ENCODE measurements at places on chromosomes 3 and 15.

- DNase-seq: no peak
Measured at GRCh38 chr15:78977591-78978347, 32.9 kb upstream of the CTSH start.

- DNase-seq: no peak
Measured at GRCh38 chr3:143283432-143284128, 164.0 kb downstream of the CHST2 start.

DNA sequence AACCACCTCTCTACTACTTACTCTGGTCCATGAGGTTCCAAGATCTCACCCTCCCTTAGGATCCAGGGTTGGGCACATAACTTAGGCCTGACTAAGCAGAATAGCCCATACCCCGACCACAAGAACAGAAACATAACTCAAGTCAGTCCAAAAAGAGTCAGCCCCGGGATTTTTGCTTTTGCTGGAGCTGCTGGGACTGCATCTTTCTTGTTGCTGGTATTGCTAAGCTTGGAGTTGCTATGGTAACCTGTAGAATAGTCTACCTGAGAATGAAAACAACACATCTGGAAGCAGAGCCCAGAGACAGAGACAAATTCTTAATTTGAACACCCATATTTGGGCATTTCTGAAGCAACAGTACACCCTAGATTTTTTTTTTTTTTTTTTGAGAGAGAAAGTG, 6.5 kb downstream of the RUBCN start:
- DNase-seq: no peak

DNA sequence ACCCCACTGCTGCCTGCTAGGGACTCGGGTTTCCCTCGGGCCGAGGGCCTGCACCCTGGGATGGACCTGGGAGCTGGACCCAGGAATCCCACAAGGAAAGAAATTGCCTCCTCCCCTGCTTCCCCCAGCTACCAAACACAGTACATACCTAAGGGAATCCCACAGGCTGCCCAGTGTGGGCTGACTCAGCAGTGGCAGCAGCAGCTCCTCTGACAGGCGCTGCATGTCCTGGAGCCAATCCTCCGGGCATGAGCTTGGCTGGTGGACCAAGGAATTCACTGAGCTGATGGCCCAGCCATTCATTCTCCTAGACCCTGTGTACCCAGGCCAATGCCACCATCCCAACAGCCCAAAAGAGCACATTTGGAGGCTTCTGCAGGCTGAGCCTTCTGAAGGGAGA, 9.5 kb upstream of the LTK start:
- DNase-seq: no peak

GRCh38 chr3:17983106-17983505, 240.7 kb upstream of the TBC1D5 start:
- DNase-seq: no peak

DNA sequence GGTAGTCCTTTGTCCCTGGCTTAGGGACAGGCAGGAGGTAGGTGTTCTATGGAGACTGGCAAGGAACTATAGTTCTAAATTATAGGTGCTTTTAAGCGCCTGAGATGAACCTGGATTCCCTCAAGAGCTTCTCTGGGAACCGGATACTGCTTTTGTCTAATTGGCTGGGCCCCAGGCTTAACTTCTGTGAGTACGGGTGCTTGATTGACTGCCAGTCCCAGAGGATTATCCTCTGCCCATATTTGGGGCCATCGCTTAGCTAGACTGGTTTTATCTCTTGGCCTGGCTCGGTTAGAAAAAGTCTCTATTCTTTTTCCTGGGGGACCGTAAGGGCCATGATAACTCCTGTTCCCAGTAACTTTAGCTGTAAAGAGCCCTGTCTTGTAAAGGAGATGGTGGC, 339.1 kb downstream of the KCNH8 start:
- no peak for DNase-seq

DNA sequence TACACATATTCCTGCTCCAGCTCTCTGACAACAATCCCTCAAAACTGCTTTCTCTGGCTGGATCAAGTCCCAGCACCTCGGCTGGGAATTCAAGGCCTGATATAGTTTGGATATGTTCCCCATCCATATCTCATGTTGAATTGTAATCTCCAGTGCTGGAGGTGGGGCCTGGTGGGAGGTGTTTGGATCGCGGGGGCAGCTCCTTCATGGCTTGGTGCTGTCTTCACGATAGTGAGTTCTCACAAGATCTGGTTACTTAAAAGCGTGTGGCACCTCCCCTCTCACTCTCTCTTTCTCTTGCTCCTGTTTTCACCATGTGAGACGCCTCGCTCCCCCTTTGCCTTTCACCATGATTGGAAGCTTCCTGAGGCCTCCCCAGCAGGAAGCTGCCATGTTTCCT, 47.4 kb upstream of the SYN2 start:
- DNase-seq: no peak

- no peak for DNase-seq
Measured at GRCh38 chr3:15860014-15860934, 62.5 kb upstream of the ANKRD28 start.

- no peak for DNase-seq
Measured at GRCh38 chr3:43095370-43095769, 10.5 kb downstream of the POMGNT2 start.

GRCh38 chr15:88664151-88664778, 25.4 kb downstream of the ISG20 start:
- no peak for DNase-seq

DNA sequence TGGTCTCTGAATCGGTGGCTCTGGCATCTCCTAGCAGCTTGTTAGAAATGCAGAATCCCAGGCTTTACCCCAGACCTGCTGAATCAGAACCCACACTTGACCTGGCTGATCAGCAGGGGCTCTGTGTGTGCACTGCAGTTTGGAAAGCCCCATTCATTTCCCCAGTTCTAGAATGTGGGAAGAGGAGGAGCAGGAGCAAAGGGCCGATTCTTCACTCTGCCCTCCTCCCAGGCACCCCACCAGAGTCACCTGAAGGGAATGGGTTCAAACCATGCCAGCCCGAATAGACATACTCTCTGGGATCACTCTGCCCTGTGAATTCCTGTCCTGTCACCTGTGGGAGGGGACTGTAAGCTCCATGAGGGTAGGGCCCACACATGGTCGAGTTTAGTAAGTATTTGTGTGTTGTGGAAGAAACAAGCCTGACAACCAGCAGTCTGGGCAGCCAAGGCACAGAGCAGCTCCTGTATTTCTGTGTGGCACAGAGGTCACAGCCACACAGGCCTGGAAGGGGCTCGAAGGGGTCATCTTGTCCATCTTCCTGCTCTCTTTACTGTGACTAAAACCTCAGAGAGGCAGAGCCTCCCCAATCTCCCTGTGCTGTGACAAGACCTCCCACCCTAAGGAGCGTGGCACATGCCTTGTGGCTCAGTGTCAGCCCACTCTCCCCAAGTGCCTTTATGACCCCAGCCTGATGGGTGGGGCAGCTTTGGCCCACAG, 29.0 kb upstream of the HHATL start:
- no peak for DNase-seq

DNA sequence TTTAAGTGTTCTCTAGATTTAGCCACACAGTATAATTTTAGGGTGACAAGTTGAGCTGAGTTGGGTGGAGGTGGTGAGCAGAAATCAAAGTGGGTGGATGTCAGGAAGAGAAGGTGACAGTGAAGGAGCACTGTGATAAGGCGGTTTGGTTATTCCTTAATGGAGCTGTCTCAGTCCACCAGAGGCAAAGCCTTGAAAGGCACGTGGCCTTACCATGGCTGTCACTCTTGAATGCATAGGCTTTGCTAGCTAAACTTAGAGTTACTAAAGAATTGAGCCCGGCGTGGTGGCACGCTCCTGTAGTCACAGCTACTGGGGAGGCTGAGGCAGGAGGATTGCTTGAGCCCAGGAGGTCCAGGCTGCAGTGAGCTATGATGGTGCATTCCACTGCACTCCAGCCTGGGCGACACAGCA, 560 bp upstream of the TTLL13 start:
- no peak for DNase-seq

All from vagina (tissue), 2 donors.